Activated gamma-delta T cell (primary cell): ENCODE measurements at places on chromosomes 12 and 14.

DNA sequence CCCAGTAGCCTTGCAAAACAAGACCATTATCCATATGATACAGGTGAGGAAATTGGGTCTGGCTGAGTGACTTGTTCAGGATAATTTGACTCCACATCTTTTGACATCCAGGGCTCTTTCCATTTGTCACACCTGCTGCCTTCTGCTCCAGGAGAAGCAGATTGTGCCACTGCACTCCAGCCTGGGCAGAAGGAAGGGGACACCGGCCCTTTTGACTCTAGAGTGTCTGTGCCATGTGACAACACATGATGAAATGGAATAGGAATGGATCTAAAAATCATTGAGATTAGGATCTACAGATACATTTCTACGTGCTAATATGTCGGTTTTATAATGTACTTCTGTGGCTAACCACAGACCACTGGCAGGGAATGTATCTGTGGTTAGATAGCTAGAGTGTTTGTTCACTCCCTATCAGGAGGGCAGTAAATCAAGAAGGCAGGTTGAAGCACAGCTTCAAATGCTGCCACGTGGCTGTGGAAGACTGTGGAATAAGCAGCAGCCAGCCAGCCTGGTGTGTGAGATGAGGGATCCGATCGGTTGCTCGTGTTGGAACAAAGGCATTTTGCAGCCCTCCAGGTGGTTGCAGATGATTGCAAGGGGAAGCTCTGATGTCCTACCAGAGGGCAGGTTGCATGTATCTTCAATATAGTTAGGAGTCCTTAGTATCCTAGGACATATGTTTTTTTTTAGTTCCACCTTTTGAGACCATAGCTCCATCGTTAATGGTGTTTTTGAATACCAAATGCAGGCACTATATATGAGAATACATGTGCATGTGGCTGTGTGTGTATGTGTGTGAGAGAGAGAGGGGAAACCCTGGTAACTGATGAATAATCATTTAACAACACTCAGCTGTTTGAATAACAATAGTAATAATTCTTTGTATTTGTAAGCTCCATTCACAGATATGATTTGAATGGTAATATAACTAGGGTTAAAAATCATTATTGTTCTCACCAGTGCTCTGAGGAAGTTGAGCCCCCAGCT lies 28.6 kb downstream of the EML1 start:
- no peak for DNase-seq

DNA sequence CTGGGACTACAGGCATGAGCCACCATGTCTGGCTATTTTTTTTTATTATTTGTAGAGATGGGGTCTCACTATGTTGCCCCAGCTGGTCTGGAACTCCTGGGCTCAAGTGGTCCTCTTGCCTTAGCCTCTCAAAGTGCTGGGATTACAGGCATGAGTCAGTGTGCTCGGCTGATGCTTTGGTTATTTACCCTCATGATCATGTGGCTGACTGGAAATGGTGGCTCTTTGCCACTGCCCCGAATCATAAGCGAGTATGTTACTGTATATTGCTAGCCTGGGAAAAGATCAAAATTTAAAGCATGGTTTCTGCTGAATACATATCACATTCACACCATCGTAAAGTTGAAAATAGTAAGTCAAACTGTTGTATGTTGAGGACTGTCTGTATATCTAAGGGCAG lies 101.1 kb downstream of the RGS6 start:
- DNase-seq, result no peak

DNA sequence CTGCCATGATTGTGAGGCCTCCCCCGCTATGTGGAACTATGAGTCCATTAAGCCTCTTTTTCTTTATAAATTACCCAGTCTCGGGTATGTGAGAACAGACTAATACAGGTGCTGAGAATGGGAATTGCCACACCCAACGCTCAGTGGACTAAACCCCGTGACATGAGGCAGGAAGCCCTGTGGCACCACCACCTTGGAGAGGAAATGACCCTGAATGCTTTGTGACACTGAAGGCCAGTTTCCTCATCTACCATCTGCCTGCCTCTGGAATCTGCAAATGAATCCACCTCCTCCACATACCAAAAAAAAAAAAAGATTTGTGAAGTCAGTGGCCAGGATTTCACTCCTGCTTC lies 41.6 kb downstream of the NT5DC3 start:
- DNase-seq, result no peak

DNA sequence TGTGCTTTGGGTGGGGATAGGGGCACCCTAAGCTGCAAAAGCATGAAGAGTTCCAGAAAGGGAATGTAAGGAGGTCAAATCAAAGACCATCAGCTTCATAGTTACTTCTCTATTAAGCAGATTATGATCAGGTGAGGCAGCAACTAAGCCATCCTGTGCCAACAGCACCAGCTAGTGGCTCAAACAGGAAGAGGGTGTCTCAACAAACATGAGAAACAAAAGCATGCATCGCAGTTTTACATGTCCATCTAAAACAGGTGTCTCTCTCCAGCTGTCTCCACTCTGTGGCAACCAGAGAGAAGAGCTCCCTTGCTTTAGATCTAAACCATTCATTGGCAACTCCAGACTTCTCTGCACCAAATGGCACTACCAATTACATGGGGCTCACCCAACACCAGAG lies 52.9 kb downstream of the ACTN1 start:
- no peak for DNase-seq

DNA sequence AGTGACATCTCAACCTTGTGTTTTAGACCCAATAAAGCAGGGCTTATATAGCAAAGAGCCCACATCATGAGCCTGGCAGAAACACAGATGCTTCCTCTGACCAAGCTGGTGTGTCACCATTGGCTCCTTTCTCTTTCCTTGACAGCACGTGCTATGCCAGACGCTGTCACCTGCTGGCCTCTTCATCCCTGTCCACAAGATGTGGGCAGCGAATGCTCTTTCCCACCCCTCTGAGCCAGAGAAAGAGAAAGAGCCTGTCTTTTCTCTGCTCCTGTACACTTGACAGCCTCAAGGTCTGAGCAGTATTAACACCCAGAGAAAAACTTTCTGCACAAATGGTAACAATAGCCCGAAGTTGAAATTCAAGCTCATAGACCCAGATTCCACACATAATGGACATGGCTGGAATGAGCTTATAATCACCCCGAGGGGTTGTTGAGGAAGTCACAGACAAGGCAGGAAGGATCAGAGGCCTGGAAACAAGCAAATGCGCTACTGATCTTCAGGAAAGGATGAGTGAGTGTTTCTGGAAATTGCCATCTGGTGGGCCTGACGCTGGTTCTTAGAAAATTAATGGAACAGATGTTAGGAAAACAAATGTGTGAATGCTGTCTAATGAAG lies 8.9 kb downstream of the TGFB3 start:
- DNase-seq, result no peak

GRCh38 chr14:85798856-85799255 lies 268.9 kb downstream of the FLRT2 start:
- DNase-seq, result no peak

DNA sequence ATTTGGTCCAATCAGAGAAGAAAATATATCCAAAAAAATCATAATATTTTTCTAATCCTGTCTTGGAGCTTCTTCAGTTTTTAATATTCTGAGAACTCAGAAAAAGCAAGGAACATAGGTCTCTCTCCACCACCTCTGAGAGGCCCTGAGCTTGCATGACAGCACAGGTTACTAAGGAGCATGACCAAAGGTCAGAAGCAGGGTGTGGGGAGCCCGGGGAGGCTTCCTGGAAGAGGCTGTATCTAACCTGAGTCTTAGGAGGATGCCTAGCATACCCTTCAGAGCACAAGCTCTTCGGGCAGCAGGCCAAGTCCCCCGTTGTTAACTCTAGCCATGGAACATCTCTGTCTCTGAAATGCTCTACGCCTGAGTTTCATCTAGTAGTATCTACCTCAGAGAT lies 15.7 kb upstream of the STON2 start:
- no peak for DNase-seq

GRCh38 chr14:77375973-77376770 lies 722 bp downstream of the TMED8 start:
- no peak for DNase-seq

DNA sequence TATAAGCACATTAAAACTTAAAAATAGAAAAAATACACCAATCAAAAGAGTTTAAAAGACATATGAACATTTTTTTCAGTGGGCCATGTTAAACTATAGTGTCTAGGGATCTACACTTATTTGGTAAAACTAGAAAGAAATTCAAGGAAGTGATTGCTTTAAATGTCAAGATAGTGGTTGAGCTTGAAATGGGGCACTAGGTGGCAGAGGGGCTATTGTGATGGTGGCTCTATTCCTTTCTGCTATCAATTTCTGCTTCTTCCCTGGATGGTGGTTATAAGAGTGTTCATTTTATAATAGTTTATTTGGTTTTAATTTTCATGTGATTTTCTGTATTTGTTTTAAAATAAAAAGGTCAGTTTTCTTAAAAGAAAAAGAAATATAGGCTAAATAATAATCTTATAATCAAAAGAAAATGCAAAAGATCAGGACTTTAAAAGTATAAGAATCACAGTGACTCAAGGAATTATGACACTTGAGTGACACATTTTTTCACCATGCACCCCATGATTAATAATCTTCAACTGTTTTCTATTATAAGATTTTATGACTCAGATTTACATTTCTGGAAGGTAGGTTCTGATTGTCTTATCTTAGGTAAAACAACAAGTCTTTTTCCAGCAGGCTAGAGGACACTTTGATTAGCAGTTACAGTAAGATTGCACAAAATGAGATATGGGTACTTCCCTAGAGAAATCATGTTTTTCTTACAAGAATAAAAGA lies 137.5 kb downstream of the FSCB start:
- DNase-seq, result no peak
